ENCODE measurements at places on chromosomes 11 and 22.

- no peak for DNase-seq
Observed at GRCh38 chr11:132453406-132453805, 1078.9 kb downstream of the OPCML start.

DNA sequence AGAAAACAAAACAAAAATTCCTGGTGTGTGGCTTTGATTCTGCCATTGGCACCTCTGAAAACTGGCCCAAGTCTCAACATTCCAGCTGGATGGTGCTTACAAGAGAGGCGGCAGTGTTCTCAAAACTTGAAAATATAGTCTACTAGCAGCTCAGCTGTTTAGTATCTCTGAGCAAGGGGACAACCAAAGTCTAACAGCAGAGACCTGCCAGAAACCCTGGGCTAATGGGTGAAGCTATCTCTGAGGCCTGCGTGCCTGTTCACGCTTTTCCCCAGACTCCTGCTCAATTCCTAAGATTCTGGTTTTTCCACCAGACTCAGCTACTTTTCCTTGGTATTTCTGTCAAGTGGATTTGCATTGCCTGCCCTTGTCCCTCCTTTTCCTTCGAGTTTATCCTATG, 17.9 kb downstream of the TMEM218 start:
- no peak for DNase-seq

DNA sequence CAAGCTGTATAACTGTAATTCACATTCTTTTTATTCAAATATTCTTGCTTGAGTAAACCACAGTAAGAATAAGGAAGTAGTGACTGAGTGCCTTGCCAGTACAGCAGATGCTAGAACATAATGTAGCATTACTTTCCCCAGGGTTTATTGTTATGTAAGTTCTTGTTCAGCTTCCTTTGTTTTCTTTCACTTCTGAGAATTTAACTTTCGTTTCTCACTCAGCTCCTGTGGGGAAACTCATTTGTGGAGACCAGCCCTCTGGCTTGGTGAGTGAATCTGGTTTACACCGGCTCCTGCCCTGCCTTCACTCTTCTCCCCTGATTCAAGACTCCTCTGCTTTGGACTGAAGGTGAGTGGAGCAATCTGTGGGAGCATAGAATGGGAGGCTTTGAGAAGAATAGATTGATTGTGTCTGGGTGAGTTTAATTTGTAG, at the start of gene TRIM22:
TSS of gene TRIM22 (plus strand) at position 240 of the 433 bp plus-strand sequence. CDS start 6,443 bp downstream, outside the sequence.
- peak; percentile 85 for DNase-seq

DNA sequence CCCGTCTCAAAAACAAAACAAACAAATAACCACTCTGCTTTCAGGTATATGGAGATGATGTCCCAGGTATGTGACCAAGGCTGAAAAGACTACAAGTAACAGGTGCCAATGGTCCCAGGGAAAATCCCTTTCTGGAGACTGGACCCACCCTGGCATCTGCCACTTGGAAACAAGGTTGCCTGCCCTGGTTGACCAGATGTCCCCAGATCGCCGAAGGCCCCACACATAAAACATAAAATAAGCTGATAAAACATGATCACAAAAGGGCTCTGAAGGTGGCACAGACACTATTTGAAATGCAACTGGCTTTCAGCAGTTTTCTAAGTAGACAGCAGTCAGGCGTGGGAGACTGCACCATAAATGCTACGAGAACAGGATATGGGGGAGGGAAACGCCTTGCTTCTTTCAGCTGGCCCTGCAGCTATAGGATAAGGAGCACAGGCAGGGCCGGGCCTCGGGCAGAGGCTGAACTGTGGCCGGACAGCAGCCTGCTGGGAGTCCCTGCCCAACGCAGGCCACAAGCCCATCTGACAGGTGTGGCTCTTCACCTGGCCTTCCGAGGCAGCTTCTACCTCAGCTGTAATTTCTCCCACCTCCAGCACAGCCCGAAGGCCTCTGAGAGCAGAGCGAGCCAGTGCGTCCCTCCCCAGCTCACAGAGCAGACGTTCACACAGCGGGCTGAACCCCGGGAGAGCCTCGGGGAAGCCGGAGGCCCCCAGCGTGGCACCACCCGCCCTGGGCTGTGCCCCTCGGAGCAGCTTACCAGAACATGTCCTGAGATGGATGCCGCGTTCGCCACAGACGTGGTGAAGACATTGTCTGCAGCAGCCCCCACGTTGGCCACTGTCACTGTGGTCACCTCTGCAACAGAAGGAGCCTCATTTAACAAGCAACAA, 4.0 kb downstream of the DEAF1 start:
- DNase-seq = no peak

DNA sequence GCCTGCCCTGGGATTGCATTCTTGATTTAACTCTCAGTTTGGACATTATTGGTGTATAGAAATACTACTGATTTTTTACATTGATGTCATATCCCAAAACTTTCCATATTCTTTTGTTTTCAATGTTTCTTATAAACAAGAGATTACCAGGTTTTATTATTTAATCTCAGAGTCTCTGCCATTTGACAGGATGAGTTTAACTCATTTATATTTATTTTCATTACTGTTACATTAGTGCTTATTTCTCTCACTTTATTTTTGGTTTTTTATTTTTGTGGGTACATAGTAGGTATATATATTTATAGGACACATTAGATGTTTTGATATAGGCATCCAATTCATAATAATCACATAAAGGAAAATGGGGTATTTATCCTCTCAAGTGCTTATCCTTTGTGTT, 9.1 kb upstream of the SCGB1D4 start:
- no peak for DNase-seq

GRCh38 chr11:45037434-45038005, 86.8 kb upstream of the TP53I11 start:
- no peak for DNase-seq

GRCh38 chr11:6402061-6402470, 11.8 kb downstream of the SMPD1 start:
- peak; percentile 64 for DNase-seq

Data from activated CD4-positive, alpha-beta T cell treated with anti-CD3 and anti-CD28 coated beads, Interleukin-2, amount 50 U/mL, for 16 hours (primary cell).